ENCODE measurements at places on chromosomes 5 and 9.

DNA sequence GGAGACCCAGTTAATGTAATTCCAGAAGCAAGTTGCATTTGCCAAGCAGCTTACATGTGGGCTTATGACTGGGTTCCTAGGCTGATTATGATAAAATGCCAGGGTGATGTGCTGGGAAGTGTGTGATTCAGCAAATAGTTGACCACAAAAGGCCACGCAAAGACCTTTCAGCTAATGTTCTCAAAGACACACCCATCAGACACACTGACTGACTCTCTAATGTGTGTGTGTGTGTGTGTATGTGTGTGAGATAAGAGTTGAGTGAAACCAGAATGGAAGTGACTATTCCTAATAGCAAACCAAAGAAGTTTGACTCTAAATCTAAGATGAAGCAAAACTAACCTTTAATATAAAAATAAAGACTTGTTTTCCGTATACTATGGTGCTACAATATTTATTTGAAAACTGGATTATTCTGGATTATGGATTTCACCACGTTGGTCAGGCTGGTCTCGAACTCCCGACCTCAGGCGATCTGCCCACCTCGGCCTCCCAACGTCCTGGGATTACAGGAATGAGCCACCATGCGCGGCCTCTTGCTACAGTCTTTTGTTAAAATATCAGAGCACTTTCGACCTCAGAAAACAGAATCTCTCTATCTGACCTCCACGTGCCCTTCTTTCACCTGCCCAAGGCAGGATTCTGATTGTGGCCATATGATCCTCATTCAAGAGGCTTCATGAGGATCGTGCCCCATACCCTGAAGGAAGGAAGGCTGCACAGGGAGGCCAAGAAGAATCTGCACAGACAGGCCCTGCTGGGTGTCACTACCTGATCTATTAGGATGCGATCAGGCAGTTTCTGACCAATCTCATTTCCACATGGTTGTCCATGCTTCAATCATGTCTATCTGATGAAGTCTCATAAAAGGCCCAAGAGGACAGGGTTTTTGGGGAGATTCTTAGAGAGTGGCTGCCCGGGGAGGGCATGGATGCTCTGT, 75.6 kb downstream of the USP20 start:
- DNase-seq = no peak

GRCh38 chr5:67234671-67235176, 38.1 kb upstream of the CD180 start:
- peak; percentile 46 for DNase-seq

DNA sequence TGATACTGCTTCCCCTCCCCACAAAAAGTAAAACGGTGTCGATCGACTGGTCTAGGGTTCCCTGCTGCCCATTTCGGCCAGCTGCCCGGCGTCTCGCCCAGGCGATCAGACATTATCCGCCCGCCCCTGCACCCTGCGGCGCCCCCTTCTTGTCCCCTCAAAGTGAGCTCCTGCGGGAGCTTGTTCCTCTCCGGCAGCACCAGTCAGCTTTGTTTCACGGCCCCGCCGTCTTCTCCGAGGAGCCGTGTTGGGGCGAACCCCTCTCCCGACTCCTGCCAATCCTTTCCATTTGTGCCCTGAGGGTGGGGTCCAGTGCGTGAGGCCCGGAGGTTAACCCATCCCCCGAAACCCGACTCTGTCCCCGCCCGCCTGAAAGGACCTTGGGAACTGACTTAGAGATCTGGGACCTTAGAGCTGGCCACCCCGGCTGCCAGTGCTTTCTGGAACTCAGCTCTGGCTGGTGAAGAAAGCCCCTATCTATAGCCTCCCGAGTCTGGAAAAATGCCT, 518 bp downstream of the UBE2B start:
- peak; percentile 48 for DNase-seq

DNA sequence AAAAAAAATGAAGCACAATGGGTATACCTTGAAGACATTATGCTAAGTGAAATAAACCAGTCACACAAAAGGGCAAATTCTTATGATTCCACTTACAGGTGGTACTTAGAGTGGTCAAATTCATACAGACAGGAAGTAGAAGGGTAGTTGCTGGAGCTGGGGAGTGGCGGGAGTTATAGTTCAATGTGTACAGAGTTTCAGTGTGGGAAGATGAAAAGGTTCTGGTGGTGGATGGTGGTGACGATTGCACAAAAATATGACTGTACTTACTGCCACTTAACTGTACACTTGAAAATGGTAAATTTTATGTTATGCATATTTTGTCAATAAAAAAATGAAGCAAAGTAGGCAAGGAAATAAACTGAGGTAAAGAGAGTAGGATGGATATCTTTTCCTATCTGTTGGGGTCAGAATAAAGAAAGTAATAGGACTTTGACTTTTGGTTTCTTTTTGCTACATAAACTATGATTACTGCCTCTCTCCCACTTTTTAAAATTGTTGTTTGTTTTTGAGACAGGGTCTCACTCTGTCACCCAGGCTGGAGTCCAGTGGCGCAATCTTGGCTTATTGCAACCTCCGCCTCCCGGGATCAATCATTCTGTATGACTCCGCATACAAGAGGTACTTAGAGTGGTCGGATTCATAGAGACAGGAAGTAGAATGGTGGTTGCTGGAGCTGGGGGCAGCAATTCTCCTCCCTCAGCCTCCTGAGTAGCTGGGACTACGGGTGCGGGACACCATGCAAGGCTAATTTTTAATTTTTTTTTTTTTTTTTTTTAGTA, 4.0 kb upstream of the PSAT1 start:
- no peak for DNase-seq

DNA sequence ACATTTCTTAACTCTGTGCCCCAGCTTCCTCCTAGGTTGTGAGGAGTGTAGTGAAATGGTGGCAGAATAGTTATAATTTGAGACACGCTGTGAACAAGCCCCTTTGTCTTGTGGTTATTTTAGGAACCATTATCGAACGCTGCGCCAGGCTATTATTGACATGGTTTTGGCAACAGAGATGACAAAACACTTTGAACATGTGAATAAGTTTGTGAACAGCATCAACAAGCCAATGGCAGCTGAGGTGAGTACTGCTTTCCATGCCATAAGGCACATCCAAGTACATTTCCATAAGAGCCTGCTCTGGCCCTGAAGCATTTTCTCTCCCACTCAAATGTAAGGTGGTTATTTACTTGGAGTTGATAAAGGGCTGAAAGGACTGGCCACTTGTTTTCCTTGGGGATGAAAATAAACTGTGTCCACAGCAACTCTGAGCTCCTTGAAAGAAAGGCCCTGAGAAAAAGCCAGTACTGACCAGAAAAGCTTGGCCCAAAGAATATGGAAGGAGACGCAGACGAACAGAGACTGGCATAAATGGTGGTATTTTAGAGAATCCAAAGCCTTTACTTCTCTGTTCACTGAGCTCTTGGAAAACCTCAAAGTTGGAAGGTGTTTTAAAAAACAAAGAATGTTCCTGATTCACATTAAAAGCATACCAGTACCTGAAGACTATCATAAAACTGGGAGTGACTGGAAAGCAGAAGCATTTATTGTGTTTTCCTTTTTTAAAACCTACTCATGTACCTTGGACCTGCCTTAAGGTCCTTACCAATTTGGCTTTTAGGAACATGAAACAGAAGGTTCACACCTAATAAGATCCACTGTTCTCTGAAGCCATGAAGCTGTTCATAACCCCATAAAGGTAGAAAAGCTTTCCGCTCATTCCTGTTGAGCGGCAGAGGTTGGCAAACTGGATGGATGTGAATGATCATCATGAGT, 72.2 kb downstream of the WDR41 start:
- no peak for DNase-seq
